C1 segment of cervical spinal cord (tissue), 14 donors: ENCODE measurements at places on chromosomes 5 and 9.

GRCh38 chr5:61089351-61089750 lies 72.9 kb downstream of the SMIM15 start:
- DNase-seq, result no peak

DNA sequence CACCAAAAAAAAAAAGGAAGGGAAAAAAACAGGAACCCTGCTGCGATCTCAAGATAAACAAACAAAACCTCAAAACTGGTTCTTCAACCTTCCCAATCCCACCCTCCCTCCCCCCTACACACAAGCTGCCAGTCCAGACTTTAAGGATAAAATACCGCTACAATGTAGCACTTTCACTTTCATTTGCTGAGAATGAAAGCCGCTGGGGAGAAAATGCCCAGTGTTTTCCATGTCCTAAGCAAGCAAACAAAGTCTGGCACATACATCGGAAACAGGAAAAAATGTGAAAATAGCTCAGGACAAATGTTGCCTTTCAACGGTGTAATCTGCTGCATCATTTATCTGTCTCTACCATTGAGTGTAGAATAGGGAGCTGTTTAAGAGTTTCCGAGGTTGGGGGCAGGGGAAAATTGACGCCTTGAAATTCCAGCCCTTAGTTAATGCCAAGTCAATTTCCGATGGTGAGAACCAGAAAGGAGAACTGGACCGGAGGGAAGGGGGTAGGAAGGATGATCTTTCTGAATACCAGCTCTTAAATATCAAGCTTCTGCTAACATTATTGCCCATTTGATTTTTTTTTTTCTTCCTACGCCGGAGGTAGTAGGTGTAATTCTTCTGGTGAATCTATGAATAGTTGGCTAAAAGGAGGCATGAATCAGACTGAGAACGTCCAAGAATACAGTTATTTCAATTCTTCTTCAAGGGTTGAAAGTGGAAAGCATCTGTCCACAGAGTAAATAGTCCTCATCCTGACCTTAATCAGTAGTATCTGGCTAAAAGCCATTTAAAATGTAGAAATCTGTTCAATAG lies 1.2 kb upstream of the ADAMTS6 start:
- DNase-seq, result no peak

- no peak for DNase-seq
These were observed 10.2 kb downstream of the RABGAP1 start for GRCh38 chr9:122951056-122951455.

DNA sequence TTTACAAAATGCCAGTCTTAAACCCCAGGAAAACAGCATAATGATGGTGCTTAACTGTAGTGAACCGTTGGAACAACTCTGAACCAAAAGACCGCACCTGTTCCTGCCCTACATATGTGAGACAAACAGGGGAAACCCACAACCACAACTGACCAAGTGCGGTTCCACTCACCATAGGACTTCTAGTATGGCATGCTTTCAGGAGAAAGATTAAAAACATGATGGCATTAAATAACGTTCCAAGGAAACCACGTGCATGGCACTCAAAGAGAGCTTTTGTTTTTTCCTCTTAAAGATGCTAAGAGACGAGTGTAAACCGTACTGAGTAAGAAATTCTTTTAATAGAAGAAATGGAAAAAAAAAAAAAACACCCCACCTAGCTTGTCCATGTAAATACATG lies 119.8 kb downstream of the SSBP2 start:
- no peak for DNase-seq

DNA sequence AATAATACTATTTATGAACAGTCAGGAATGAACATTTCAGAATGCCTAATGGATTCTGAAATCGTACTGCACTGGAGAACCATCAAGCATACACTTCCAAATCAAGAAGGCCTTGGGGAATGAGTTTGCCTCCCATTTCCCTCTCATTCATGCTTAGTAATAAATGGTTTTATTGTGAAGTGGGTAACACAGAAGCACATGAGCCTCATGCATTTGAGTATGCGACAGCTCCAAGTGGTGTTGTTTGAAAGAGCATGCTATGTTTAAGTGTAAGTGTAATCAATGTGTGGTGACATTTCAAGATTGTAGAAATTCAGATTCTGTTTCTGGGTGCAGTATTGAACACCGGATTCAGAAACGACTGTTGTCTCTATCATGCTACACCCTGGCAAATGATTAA lies 60.0 kb downstream of the SGCD start:
- DNase-seq, result no peak

DNA sequence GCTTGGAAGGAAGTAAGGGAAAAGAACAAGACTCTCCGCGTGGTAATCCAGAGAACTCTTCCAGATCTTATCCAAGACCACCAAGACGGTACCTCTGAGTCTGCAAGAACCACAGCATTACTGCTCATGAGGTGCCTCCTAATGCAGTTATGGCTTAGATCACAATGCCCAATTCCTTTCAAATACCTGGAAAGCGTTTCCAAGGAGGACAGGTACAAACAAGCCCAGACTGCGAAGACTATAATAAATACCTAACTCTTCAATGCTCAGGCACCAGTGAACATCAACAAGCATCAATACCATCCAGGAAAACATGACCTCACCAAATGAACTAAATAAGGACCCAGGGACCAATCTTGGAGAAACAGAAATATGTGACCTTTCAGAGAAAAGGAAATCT lies 325.5 kb downstream of the CWC27 start:
- no peak for DNase-seq

GRCh38 chr9:34267660-34268059 lies 61.4 kb downstream of the KIF24 start:
- DNase-seq, result no peak

GRCh38 chr5:171453056-171453725 lies 33.7 kb downstream of the FGF18 start:
- DNase-seq, result no peak

DNA sequence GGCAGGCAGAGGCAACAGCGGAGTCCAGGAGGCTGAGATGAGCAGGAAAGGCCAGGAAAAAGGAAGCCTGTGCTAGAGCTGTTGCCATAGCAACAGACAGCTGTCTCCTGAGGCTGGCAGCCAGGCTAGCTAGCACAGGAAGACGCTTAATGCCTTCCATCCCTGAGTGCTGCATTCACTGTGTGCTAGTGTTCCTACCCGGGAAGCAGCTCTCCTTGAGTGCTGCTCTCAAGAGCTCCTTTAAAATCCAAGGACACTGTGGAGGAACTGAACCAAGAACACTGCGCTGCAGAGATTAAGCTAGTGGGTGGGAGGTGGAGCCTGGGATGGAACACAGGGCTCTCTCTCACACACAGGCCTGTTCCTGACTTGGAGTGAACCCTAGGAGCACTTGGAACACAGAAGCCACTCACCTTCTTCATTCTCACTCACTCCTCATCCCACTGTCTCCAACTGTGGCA lies 53.5 kb upstream of the IL7R start:
- DNase-seq, result no peak

DNA sequence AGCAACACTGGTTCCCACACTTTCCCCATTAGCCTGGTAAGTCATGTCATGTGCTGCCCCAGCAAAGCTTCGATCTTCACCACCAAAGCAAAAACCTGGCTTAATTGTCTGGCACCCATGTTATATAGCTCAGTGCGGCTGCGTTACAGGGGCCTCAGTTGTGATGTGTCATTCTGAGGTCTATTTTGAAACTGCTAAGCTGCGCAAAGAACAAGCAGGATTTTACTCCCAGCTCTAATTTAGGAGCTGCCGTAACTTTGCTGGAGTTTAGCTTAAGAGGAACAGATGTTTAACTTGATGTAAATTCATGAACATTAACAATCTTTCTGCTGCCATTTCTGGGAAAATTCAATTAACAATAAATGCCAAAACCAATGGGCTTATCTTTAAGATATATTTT lies 274.1 kb downstream of the HSPA4 start:
- DNase-seq, result no peak

DNA sequence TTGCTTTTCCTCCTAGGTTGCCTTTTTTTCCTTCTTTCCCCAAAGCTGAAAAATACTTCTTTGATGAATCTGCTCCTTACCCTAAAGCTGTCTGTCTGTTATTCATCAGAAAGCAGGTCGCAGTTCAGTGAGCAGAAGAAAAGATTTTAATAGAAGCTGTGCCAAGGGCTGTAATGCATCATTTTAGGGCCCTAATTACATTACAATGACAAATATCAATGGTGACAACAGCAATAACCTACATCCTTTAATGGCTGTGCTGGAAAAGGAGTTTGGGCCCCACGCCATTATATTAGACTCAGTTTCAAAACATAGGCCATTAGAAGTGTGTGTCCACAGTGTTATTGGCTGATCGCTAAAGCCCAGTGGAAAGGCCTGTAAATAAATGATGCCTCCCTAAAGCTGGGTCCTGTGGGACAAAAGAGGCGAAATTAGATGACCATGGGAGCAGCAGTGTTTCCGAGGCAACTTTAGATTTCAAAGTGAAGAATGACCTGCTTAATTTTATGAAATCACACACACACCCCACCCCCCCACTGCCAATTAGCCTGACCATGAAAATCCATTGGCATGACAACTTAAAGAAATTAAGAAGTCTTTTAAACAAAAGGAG lies 38.4 kb downstream of the TLE4 start:
- DNase-seq, result peak; percentile 11

GRCh38 chr5:149419532-149419858 lies 40.4 kb upstream of the IL17B start:
- no peak for DNase-seq

GRCh38 chr9:98360176-98360708 lies 104.8 kb upstream of the TBC1D2 start:
- no peak for DNase-seq

- no peak for DNase-seq
These were observed 89.6 kb downstream of the AMBP start for GRCh38 chr9:113988385-113989016.

DNA sequence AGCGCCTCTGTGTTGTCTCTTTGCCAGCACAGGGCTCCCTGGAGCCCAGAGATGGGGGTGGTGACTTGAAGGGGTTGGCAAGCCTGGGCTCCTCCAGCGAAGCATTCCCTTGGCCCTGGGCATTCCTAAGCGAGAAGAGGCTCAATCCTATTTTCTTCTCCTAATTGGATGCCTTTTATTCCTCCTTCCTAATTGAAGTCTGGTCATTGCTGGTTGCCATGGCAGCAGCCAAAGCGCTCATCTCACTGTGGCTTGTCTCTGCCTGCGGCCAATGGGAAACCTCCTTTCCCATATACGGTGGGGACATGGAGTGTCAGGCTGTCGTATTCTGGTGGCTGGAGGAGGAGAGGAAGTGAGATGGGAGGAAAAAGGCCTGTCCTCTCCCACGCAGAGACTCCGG lies 52.3 kb upstream of the RARS1 start:
- DNase-seq, result peak; percentile 35

- peak; percentile 74 for DNase-seq
These were observed 19.2 kb upstream of the SHB start for GRCh38 chr9:38088006-38088925.

DNA sequence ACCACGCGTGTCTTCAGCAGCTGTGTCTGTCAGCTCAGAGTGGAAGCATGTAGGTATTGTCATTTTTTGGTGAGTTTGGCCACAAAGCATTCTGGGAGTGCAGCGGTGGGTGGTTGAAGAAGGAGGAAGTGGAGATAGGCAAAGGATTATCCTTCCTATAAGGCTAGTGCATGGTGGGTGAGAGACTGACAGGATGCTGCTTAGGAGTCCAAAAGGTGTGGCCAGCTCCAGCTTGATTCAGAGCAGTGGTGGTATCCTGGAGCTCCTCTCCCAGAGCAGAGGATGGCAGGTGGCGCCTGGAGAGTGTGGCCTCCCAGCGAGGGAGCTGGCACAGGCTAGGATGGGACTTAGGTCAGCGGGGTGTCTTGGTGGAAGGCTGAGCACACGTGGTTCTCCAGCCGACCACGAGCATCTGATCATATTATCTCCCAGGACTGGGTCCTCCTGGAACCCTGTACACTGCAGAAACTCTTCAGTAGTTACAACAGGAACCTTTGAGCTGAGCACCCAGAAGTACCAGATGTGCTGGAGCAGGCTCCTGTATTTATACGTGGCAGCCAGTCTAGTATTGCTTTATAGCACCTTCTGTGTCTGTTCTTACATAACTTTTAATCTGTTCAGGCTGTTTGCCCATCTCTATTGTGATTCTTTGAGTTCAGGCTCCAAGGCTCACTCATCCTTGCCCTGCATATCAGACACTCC lies 29.6 kb downstream of the MAML1 start:
- DNase-seq, result no peak

DNA sequence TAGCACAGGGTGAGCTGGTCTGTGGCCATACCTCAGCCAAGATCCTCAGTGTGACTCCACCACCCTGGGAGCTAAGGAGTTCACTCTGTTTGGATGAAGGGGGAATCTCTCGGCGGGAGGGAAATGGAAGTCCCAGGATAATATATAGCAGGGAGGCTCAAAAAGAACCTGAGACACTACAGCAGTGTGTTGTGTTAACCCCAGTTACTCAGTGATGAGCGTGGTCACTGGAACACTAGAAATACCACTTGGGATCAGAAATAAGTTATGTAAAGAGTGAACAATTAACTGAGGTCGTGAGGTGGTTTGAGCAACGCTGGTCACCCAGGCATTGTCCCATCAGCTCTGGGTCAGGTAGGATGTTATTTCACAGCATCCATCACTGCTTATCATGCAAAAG lies 59.3 kb upstream of the ADAMTS16 start:
- no peak for DNase-seq

DNA sequence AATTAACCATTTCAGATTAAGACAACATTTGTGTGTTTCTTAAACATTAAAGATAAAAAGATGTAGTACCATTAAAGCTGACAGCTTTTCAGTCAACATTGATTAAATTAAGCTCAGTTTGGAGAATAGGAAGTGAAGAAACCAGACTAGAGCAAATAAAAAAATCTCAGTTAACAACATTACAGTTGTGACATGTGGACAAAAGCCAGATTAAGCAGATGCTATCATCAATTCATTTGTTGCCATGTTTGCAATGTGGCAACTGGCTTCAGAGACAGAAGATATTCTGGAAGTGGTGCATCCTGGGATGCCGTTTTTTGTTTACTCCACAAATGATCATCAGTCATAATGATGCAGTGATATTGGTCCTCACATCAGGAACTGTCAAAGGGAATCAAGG lies 70.3 kb upstream of the CNTLN start:
- DNase-seq, result no peak

- DNase-seq, result peak; percentile 59
These were observed 18.5 kb downstream of the TPPP start for GRCh38 chr5:674630-675011.

GRCh38 chr5:142800776-142801494 lies 30.8 kb downstream of the ARHGAP26 start:
- no peak for DNase-seq

DNA sequence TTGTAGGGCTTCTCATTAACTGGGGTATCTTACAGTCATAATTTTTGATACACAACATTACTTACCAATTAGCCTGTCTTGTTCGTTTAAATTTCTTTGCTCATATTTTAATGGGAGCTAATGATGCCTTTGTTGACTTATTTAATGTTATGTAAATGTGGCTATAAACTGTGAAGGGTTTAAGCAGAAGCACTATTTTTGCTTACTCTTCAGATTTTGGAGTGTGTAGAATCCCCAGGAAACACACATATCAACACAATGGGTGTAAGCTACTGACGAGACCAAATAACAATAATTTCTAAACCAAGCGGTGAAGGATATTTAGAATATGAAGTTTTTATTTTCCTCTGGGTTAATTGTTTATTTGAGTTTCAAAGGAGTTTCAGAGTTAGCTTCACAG lies 452.5 kb downstream of the EBF1 start:
- DNase-seq, result no peak

- DNase-seq, result no peak
These were observed 224.6 kb downstream of the DRD1 start for GRCh38 chr5:175219366-175219765.

GRCh38 chr9:27599870-27600238 lies 26.6 kb upstream of the C9orf72 start:
- DNase-seq, result no peak

GRCh38 chr5:14696851-14697250 lies 32.3 kb downstream of the OTULIN start:
- no peak for DNase-seq

- DNase-seq, result no peak
These were observed 25.9 kb downstream of the SRP19 start for GRCh38 chr5:112886975-112887374.
